Fibroblast of upper back skin (primary cell): ENCODE measurements at places on chromosomes 7 and 10.

DNA sequence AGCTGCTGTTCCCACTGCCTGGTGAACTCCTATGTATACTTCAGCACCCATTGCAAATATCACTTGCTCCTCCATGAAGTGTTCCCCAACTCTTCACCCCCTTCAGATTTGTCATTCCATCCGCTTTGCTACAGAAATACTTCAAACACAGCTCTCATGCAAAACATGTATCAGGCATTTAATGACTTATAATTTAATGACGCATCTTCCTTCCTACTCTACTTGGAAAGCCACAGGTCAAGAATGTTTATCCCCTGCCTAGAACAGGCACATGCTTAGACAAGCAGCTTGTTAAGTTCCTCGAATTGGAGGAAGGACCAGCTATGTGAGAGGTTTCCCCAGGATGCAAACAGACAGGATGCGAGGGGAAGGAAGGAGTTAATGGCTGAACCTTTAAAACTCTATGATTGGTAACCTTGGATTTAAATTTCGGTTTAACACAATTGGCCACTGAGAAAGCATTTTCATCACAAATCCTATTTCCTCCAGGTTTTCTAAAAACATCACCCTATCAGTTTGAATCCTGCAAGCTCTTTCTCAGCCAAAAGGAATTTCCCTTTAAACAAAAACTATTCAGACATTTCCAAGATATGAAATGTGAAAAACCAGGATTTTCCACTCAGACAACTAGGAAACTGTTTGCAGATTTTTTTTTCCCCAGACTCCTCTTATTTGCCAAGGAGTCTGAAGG, 11.5 kb downstream of the CREB3L2 start:
- peak; percentile 89 for DNase-seq

DNA sequence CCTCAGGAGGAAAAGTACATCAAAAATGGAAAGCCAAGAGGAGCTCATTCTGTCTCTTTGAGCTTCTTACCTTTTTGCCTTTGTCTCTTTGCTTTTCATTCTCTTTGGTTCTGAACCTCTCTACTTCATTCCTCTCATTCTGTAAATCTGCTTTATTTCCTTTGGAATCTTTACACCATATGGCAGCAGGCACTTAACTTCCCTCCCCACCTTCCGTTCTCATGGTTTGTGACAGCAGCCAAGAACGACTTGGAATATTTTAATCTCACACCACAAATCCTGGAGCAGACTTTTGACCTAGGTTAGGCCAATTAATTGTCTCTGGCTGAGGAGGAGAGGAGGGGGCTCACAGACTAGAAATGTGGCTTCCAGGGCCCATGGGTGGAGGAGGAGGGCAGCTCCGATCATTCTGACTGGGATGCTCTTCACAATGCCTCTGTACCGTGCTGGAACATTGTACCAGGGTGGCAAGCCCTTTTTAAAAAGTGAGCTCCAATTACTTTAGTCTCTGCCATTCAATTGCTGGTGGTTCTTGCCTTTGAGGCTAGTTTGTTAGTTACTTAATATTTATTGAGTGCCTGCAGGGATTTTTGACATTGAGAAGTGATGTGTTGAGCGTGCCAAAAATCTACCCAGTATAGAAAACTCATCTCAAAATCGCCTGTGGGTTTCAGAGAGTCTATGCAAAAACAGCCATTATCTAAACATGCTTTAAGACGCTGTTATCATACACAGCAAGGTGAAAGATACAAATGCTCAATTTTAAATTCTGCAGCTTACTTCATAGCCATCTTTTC, 386.6 kb downstream of the DPP6 start:
- no peak for DNase-seq

- DNase-seq: no peak
These were observed 192.3 kb downstream of the EMX2 start for GRCh38 chr10:117734731-117735405.

DNA sequence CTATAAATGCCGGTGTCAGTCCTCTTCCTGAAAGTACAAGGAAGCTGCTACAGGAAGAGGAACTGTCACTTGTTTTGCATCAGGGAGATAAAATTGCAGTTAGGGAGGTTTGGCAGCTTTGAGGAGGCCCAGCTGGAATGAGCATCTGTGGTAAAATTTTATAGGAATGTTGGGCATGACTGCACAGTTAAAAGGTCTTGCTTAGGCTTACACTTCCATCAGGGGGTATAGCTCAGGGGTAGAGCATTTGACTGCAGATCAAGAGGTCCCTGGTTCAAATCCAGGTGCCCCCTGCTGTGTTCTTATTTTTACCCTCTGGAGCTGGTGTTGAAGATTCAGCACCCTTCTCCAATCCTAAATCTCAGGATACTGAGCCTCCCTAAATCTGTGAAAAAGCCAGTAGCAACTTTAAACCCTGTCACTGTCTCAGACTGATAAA, 65.9 kb downstream of the ZNF467 start:
- DNase-seq: no peak

DNA sequence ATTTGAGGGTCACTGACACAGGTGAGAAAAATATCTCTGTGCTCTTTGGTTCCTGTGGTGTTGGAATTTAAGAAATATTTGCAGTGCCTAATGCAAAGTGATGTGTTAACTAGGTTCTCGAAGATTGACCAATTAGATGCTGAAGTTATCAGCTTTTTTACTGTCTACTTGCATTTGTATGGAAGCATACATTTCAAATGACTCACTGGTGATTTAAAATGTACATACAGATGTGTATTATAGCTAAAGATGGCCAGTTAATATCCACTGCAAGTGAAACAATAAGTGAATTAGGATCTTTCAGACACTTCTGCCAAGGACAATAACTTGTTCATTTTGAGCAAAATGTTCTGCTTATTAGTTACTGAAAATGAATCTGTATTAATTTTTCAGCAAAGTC, 205.0 kb downstream of the FANK1 start:
- DNase-seq: peak; percentile 54

GRCh38 chr7:66628361-66629221, at the start of gene KCTD7:
Gene KCTD7 (plus strand): TSS chr7:66628881. CDS start chr7:66629065, 184 bp downstream.
- DNase-seq: peak; percentile 98

DNA sequence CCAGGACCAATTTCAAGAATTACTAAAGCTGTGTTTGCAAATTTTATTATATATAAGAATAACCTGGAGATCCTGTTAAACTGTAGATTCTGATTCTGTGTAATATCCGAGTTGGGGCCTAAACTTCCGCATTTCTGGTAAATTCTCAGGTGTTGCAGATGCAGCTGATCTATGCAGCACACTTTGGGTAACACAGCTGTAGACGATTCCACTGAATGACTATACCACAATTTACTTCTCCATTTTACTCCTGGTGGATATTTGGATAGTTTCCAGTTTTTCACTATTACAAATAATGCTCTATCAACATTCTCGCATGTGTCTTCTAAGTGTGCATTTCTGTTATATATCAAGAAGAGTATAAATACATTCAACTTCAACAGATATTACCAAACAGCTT, 7.5 kb downstream of the GDI2 start:
- no peak for DNase-seq

- peak; percentile 15 for DNase-seq
These were observed 13.2 kb upstream of the TAS2R60 start for GRCh38 chr7:143429770-143430698.

DNA sequence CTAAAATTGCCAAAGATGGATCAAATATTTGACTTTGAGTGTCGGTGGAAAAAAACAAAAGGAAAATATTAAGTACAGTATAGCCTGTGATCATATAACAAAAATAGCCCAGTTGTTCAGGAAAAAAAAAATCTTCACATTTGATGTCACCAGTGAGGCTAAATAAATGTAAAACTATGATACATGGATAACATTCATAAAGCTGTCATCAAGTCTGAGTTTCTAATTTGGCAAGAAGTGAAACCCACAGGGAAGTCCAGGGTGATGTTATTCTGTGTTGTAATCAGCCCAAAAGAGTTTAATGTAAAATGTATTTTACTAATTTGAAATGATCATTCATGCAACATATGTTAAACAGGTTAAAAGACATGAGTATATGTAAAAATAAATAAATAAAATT, 908.0 kb downstream of the PCDH15 start:
- no peak for DNase-seq

DNA sequence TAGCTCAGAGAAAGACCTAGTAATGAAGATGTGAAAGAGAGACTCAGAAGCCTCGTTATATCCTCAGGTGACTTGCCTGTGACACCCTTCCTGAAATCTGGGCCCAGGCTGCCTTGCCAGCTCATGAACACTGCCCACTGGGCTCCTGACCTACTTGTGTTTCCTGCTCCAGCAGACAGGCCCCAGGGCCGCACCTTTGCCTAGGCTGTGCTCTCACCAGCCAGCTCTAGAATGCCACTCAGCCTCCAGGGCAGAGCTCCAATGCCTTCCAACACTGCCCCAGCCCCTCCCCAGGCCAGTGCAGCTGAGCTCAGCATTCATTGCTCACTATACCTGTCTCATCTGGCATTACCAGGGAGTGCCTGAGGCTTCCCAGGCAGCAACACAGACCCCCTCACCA, 94.3 kb downstream of the DLG5 start:
- no peak for DNase-seq

- DNase-seq: no peak
These were observed 246.0 kb upstream of the SHH start for GRCh38 chr7:156058248-156058647.

DNA sequence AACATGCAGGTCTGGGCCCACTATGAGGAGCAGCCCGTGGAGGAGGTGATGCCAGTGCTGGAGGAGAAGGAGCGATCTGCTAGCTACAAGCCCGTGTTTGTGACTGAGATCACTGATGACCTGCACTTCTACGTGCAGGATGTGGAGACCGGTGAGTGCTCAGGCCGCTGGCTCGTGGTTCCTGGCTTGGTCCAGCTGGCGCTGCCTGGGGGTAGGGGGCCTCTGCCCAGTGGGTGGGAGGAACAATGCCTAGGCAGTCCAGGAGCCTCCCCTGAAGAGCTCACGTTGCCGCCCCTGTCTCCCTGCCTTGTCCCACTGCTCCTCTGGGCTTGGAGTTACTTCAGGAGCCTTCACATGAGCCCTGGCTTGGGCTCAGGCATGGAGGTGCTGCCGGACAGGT, 50.1 kb upstream of the LRRC4 start:
- no peak for DNase-seq

- no peak for DNase-seq
These were observed 139.3 kb downstream of the MBL2 start for GRCh38 chr10:52633266-52633665.

GRCh38 chr10:55641601-55642000, 719.5 kb downstream of the ZWINT start:
- DNase-seq: no peak

- DNase-seq: no peak
These were observed 81.7 kb downstream of the NKX6-2 start for GRCh38 chr10:132704008-132704814.

- no peak for DNase-seq
These were observed 24.4 kb upstream of the ZNF273 start for GRCh38 chr7:64878684-64879083.

- peak; percentile 31 for DNase-seq
These were observed 31.6 kb downstream of the HOXA1 start for GRCh38 chr7:27064159-27064558.

DNA sequence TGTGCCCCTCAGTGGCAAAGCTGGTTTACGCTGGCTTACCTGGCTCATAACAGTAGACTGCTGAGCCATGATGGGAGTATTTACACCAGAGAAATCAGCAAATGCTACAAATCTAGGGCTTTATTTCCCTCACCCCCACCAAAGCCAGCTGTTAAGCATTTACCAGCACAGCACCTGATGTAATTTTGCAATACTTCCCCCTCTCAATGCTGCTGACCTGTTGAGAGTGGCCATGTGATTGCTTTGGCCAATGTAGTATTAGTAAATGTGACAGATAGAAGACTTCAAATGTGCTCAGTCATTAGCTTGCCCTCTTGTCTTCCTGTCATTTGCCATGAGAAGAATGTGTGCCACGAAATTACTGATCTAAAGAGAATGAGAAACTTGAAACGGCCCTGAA, 46.6 kb downstream of the HERPUD2 start:
- DNase-seq: no peak

GRCh38 chr7:27600247-27600646, 62.4 kb downstream of the HIBADH start:
- DNase-seq: no peak

DNA sequence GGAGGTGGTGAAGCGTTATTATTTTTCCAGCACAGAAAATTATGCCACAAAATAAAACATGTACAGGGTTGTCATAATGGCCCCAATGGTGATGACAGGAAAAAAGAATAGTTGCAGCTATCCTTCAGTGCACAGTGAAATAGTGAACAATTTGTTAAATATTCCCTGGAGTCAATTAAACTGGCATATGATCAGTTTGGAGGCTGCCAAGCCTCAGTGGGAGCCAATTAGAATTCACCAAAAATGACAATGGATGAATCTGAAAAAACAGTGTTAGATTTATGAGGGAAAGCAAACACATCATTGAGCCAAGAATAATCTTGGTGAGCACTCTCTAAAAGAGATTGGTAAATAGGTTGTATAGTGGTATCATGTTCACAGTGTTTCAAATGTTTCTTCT, 146.3 kb downstream of the OTUD1 start:
- DNase-seq: no peak
